Natural killer cell treated with Interleukin-12 subunit alpha and Interleukin-12 subunit beta and Interleukin-15 and Interleukin-18, amount 100 ng/mL, for 72 hours (primary cell): ENCODE measurements at places on chromosomes 7 and 10.

GRCh38 chr7:124765401-124766352 is at the start of gene GPR37:
Gene GPR37 (minus strand): TSS chr7:124765792. CDS start chr7:124764976, 816 bp downstream.
- no peak for DNase-seq

DNA sequence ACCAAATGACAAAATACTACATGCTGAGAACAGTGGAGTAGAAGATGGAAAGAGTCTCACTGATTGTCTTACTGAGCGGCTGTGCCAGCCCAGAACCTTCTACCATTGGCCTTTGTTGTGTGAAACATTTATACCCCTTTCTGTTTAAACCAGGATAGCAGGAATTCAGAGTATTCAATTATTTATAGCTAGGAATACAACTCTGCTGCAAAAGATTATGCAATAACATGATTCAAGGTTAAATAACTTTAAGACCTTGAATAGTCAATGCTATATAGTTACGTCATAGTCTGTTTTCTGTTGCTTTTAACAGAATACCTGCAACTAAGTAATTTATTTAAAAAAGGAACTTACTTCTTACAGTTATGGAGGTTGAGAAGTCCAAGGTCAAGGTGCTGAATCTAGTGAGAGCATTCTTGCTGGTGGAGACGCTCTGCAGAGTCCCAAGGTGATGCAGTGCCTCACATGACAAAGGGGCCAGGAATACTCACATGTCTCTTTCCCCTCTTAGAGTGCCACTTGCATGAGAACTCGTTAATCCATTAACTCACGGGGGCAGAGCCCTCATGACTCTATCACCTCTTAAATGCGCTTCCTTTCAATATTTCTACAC is 371.8 kb downstream of the MDFIC start:
- DNase-seq: no peak

DNA sequence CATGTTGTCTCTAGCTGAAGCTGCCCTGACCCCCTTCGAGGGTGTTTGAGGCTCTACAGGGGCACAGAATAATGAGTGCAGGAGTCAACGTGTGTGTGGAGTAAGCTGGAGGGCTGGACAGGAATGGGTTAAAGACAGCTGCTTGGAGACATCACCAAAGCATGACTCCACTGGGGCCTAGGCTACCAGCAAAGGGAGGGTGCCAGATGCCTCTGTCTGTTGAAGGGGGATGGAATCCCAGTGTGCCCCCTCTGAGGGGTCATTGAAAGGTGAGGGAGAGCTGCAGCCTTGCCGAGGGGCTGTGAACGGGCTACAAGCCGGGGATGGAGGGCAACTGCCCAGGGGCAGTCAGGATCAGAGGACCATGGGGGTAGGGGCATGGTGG is 51.7 kb upstream of the PODXL start:
- no peak for DNase-seq

- no peak for DNase-seq
Observed at GRCh38 chr7:46859963-46860475, 721.9 kb downstream of the TNS3 start.

DNA sequence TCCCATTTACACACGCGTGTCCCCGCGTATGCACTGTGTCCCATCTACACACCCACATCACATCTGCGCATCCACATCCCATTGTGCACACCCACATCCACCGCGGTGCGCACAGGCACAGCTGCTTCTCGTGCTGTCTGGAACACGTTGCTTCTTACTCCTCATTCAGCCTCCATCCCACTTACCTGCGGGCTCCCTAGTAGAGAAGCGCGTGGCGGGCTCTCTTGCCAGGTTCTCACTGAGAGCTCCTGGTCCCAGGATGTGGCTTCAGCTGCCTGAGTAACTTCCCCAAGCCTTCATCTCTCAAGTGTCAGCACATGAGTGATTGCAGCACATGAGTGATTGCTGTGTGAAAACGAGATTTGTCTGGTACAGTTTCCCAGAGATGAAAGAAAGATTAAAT is 117.8 kb downstream of the TRRAP start:
- DNase-seq: no peak

GRCh38 chr10:36195364-36195763 is 553.3 kb upstream of the FZD8 start:
- DNase-seq: no peak

DNA sequence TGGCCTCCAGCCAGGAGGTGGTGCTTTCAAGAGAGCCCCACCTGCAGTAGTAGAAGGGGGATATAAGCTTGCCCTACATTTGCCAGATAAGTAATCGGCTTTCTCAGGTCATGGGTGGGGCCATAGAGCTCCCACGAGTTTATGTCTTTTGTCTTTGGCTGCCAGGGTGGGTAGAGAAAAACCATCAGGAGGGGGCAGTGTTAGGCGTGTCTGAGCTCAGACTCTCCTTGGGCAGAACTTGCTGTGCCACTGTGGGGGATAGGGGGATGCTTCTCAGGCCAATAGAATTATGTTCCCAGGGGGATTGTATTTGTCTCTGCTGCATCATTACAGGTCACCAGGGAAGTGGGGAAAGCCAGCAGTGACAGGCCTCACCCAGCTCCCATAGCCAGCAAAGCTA is 12.3 kb upstream of the MRPS33 start:
- DNase-seq: no peak
